Heart left ventricle (tissue), 16 donors: ENCODE measurements at places on chromosomes 3 and 15.

- DNase-seq, result no peak
Observed at GRCh38 chr15:60083318-60083717, 79.2 kb downstream of the FOXB1 start.

DNA sequence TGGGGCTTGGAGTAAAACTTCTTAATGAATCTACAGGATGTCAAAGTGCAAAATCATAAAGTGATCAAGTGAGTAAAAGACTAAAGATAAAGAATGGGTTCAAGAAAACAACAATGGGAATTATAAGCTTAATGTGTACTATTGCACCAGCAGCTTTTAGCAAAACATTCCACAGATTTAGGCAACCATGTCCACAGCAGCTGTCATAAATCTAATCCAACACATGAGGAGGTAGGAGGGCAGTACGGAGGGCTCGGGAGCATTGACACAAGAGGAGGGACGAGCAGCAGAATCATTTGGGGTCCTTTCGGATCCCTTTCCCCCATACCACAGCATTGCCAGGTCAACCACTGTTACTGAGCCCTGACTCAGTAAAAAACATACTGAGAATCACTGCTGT, 464.3 kb upstream of the WNT5A start:
- no peak for DNase-seq

GRCh38 chr3:71517271-71517791, 66.2 kb downstream of the FOXP1 start:
- DNase-seq, result no peak

- no peak for DNase-seq
Observed at GRCh38 chr3:168514252-168514651, 418.5 kb upstream of the GOLIM4 start.

- DNase-seq, result no peak
Observed at GRCh38 chr3:58272891-58273290, 33.2 kb upstream of the RPP14 start.

GRCh38 chr15:72614810-72615532, 39.5 kb upstream of the GOLGA6B start:
- no peak for DNase-seq

DNA sequence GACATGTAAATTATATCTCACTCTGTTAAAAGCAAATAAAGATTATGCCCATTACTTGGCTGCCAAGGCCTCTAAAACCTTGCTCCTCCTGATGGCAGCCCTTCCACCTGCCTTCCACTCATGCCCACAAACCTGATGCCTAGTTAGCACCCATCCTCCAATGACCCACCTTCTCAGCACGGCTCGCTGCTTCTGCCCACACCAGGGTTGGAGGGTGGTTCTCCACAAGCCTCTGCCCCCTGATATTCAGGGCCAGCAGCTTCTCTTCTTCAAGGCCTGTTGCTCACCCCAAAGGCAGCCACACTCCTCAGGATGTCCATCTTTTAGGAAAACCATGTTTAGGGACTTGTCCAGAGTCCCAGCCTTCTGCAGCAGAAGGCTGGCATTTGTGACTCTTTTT, 263.4 kb upstream of the TLE3 start:
- no peak for DNase-seq

- DNase-seq, result no peak
Observed at GRCh38 chr15:70311821-70312220, 214.1 kb upstream of the TLE3 start.

DNA sequence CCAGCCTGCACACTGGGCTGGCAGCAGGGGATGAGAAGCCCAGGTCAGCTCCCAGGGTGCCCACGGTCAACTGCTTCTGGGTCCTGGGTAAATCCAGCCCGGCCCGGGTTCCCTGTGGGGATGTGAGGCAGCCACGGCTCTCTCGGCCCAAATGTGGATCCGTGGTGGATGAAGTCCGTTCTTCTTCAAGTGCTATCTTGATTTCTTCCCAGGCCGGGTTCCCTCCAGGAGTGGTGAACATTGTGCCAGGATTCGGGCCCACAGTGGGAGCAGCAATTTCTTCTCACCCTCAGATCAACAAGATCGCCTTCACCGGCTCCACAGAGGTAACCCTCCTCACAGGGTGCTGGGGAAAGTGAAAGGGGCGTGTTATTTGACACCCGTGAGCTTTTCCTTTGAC, 16.1 kb downstream of the ALDH1A3 start:
- DNase-seq, result no peak

- no peak for DNase-seq
Observed at GRCh38 chr3:58748024-58748423, 81.5 kb upstream of the FAM3D start.

DNA sequence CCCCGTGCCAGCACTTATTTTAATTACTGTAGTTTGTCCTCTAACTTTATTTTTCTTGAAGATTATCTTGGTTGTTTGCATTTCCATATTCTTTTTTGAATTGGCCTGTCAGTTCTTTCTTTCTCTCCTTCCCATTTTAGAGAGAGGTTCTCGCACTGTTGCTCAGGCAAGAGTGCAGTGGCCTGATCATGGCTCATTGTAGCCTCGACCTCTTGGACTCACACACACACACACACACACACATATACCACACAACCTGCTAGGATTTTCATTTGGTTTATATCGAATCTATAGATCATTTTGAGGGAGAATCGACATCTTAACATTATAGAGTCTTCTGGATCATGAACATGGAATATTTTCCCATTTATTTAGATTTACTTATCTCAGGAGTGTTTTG, 8.7 kb downstream of the FEM1B start:
- no peak for DNase-seq

- no peak for DNase-seq
Observed at GRCh38 chr15:80076321-80077318, 17.1 kb downstream of the ZFAND6 start.

DNA sequence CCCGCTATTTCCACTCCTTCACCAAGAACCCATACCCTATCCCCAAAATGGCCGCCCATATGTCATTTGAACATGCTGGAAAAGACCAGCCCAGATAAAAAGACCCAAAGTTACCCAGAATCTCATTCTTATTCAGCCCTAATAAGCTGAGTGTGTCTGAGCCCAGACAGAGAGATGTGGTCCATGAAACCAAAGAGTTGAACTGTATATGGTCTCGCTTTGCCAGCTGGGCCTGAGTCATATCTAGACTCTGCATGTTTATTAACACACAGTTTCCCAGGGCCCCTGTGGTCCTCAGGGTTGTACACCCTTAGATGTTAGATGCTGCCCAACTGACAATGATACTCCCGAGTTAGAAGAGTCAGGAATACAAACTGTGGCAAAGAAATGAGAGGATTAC, 201.9 kb upstream of the STRIT1 start:
- DNase-seq, result no peak

- no peak for DNase-seq
Observed at GRCh38 chr3:56321383-56321782, 146.9 kb downstream of the ERC2 start.

GRCh38 chr15:85497172-85497569, 116.8 kb downstream of the AKAP13 start:
- no peak for DNase-seq

GRCh38 chr15:25892126-25892525, 29.0 kb upstream of the ATP10A start:
- DNase-seq, result no peak
